LoVo (cell line): ENCODE measurements at places on chromosomes 5 and 9.

GRCh38 chr5:142405814-142406395 lies 81.1 kb upstream of the SPRY4 start:
- DNase-seq: no peak

GRCh38 chr9:23556459-23556858 lies 269.6 kb downstream of the ELAVL2 start:
- no peak for DNase-seq

- no peak for DNase-seq
These were observed 70.0 kb downstream of the RXRA start for GRCh38 chr9:134396258-134396742.

DNA sequence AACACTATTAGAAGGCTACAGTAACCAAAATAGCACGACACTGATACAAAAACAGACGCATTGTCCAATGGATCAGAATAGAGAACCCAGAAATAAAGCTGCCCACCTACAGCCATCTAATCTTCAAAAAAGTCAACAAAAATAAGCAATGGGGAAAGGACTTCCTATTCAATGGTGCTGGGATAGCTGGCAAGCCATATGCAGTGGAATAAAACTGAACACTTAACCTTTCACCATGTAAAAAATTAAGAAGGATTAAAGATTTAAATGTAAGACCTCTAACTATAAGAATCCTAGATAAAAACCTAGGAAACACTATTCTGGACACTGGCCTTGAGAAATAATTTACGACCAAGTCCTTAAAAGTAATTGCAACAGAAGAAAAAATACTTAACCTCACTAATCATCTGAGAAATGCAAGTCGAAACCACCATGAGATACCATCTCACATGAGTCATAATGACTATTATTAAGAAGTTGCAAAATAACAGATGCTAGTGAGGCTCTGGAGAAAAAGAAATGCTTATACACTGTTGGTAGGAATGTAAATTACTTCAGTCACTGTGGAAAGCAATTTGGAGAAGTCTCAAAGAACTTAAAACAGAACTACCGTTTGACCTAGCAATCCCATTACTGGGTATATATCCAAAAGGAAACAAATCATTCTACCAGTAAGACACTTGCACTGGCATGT lies 203.3 kb upstream of the CDH9 start:
- DNase-seq: peak; percentile 68

GRCh38 chr5:980001-980588 lies 28.5 kb upstream of the NKD2 start:
- no peak for DNase-seq

DNA sequence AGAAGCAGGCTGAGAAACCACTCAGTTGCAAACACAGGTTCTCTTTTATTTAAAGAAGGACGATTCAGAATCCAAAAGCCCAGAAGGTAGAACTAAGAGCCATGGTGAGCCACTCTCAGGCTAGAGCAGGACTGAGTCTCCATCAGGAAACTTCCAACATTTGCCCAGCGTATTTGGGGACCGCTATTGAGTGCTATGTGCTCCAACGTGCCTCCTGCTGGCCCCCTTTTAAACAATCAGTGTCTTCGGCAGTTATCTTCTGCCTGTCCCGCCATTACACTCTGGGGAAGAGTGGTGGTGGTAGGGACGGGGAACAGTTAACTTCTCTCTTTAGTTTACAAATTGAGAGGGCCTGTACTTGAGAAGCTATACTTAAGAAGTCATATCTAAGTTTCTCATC lies 78.1 kb downstream of the DENND1A start:
- no peak for DNase-seq

DNA sequence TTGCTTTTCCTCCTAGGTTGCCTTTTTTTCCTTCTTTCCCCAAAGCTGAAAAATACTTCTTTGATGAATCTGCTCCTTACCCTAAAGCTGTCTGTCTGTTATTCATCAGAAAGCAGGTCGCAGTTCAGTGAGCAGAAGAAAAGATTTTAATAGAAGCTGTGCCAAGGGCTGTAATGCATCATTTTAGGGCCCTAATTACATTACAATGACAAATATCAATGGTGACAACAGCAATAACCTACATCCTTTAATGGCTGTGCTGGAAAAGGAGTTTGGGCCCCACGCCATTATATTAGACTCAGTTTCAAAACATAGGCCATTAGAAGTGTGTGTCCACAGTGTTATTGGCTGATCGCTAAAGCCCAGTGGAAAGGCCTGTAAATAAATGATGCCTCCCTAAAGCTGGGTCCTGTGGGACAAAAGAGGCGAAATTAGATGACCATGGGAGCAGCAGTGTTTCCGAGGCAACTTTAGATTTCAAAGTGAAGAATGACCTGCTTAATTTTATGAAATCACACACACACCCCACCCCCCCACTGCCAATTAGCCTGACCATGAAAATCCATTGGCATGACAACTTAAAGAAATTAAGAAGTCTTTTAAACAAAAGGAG lies 38.4 kb downstream of the TLE4 start:
- DNase-seq: no peak

- no peak for DNase-seq
These were observed 63.6 kb downstream of the SNX18 start for GRCh38 chr5:54580997-54581811.

GRCh38 chr9:75088646-75089372 lies 495 bp downstream of the OSTF1 start:
- peak; percentile 53 for DNase-seq
